Stimulated activated CD4-positive, alpha-beta T cell treated with anti-CD3 and anti-CD28 coated beads, TNF-alpha, amount 100 ng/mL, for 1 hour (primary cell): ENCODE measurements at places on chromosomes 12 and 14.

DNA sequence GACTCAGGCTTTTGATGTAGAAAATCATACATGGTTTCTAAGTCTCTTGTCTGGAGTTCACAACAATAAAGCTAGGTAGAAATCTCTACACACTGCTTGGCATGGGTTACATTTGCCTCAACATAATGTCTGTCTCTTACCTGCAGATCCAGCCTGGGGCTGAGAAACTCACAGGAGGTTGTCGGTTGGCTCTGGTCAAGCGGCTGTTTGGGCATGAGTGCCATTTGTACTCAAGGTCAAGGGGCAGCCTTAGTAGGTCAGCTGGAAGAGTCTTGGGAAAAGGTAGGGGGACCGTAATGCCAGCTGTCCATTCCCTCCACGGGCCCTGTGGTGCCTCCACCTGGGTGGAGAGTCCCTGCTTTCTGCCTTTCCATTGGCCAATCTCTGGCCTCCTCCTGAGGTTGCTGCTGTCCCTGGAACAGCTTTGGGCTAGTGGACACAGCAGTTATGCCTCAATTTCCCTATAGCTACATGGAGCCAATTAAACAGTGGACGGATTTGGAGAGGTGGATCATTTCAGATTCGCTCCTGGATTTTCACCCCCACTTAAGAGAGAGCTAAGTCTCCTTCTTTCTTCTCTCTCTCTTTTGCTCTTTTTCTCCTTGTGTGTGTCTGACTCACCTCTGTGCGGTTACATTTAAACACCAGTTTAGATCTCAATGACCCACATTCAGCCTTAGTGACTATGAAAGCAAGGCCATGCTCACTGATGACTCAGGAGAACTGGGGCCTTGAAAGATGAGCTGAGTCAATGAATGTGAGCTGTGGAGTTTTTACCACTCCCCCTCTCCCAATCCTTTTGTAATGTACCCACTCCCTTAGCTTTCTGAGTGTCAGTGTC, 132.8 kb upstream of the HIF1A start:
- DNase-seq = no peak

DNA sequence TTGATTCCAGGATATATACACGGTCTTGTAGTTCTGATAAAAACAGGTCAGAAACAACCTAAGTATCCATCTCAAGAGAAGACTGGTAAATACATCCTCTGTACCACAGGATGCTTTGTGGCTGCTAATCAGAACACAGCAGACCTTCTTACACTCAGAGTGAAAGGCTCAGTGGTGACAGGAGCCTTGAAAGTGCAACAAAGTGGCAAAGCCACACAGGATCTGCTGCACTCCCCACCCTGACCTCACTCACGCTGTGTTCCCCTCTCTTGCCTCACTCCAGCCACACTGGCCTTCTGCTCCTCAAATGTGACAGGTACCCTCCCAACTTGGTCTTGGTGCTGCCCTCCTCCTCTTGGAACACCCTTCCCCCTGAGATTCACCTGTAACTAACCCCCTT, 98.1 kb upstream of the GRIP1 start:
- DNase-seq = no peak

DNA sequence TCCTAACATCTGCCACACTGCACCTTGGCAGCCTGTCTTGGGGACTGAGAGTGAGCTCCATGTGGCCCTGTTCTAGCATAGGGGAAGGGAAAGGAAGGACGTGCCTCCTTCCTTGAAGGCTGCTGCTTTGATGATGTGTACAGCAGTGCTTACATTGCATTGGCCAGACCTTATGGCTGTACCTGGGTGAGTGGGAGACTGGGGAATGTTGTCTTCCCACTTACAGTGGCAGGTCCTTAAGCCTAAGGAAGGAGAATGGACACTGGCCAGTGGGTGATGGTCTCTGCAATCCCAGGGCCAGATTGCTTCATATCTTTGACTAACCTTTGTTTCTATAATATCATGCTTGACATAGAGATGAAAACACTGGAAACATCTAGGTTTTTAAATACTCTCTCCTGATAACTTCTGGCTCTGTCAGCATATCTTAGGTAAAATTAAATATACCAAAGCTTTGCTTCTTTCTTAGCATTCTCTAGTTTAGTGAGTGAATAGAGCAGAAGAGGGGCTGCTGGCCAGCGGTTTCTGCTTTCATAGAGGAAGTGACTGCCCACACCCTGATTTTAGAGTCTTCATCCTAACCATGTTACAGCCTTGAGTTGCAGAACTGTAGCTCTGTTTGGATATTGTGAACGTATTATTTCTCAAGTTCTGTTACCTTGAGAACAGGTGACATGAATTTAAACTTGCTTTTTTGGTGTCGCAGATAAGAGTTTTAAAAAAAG, 27.2 kb downstream of the KLC1 start:
- no peak for DNase-seq

DNA sequence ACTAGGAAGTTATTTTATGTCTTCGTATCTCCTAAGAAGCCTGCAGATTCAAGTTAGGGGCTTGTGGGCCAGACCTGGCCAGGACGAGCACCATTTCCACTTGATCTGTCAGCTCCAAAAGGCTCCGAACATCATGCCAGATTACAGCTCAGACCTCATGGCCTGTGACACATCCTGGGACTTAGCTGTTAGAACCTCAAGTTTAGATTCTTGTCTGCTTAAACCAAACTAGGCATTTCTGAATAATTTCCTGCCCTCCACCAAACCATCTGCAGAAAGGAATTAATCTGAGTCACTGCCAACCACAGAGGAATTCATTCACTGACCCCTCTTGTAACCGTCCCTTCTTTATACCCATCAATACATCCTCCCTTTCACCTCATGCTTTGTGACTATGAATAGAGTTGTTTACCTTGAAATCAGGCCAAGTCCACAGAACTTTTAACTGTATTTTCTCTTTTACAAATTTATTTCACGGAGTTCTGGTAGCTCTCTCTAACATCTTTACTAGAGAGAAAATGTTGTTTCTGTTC, 120.3 kb downstream of the FBXL14 start:
- DNase-seq = no peak

DNA sequence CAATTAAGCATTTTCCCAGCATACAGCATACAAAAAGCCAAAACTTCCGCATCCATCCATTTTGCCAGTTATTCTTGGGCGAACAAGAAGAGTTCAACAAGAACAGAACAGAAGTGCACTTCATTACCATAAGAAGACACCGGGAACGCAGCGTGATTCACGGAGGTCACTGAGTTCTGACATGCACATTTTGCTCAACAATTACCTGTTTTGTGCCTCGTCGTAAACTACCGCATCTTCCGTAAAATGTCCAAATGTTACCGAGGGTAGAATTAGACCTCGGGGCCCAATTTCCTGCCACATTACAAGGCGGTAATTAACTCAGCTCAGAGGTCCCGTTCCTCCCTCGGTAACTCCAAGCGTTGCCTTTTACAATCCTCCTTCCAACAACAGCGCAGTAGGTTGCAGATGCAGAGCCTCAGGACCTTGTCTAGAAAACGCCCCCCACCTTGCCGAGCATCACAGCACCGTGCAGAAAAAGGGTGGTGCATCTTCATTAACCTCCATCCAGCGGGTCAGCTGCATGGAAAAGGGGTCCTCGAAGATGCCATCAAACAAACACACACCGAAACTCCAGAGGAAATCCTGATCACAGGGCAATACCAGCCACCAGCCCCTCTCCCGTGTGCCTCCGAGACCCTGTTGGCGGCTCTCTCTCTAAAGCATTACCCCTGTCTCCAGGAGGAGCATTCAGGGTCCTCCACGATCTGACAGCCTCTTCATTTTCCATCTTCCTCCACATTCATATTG, 125.2 kb downstream of the BCL11B start:
- DNase-seq = no peak

- no peak for DNase-seq
Observed at GRCh38 chr12:67957383-67957782, 31.9 kb upstream of the IFNG-AS1 start.

DNA sequence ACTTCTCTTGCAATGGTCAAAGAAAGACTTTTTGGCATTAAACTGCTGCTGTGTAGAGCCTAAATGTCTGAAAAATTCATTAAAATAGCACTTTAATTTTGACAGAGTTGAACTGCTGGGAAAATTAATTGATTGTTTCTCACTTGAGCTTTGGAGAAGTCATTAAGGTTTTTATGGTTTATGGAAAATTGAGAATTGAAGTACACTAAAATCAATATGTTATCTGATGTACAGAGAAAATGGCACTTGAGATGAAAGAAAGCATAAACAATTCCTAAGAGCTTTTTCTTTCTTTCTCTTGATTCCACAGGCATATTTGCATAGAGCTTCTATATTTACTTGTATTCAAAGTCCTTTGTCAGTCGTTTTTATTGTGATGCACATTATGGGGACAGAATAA, 188.5 kb upstream of the CAND1 start:
- DNase-seq = no peak

DNA sequence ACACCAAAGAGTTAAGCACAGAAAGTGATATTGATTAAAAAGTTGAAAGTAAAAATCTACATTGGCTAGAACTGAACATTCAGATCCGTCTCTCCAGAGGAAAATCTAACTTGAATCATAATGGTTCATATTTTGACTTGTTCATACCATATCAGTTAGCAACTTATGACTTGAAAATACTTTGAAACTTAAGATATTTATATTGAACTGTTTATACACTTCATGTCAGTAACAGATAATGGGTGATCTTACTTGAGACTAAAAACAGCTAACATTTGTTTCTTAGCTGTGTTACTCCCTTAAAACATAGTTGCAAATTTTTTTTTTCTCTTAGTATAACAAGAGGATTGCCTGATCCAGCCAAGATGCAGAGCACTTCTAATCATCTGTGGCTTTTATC, 3.6 kb downstream of the TBK1 start:
- no peak for DNase-seq
